SJCRH30 (cell line): ENCODE measurements at places on chromosomes 4 and X. TPM values are rescaled to one million over a fixed set of nuclear protein-coding genes. Genes with fewer than 3 reads are reported as not detected.

- peak; percentile 30 for DNase-seq
These were observed 186.4 kb upstream of the GALNT7 start for GRCh38 chr4:172982151-172982590.

Gene C4orf36
- 0.75 TPM in 1 of 2 replicates, not detected in the other for total RNA-seq

- DNase-seq: peak; percentile 46
These were observed 97.3 kb downstream of the EMCN start for GRCh38 chr4:100420571-100420970.

DNA sequence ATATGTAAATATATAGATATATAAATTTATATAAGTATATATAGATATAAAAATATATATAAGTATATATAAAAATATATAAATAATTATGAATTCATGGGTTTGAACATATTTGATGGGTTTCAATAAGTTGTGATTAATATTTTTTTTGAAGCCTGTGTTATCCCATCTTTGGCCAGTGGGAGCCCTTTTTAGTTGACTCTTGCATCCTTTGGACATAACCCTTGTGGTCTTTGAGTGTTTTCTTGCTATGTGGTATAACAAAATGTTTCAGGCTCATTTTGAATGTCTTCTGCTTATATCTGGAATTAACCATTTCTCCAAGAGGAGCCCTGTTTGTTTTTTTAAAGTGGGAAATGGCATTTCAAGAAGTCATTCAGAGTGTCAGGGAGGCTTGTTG, 15.2 kb downstream of the SNX25 start:
- DNase-seq: no peak

Gene AP1AR
- 23.1 and 24.7 TPM in 2 replicates for total RNA-seq

- DNase-seq: no peak
These were observed 816.1 kb downstream of the CCSER1 start for GRCh38 chr4:90943311-90943710.
